HT1080 (cell line): ENCODE measurements at places on chromosomes 5 and 9. TPM values are rescaled to one million over a fixed set of nuclear protein-coding genes. Genes with fewer than 3 reads are reported as not detected.
A peak's percentile ranks its signal among the peaks of the same experiment; 100 is the strongest.

- peak; percentile 24 for DNase-seq
These were observed 8.6 kb downstream of the KLHL9 start for GRCh38 chr9:21326526-21327139.

The C5orf52 gene
- not detected in 2 replicates for total RNA-seq

GRCh38 chr9:34047864-34048726, 592 bp downstream of the UBAP2 start:
- no peak for DNase-seq

DNA sequence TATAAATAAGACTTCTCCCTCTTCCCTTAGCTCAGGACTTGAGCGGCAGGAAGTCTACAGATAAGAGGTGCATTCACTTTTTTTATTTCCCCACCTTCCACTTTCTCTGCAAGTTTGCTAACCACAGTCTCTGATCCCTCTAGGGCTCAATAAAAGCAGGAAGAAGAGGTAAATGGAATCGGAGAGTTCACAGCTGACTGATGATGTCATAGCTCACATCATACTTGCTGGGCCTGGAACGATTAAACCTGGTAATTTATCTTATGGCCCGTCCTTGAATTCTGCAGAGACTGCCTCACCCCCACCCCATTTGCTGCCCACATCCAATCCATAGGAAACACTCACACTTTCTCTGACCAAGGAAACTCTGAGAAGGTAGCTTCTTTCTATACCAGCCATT, 62.9 kb downstream of the DRD1 start:
- DNase-seq = no peak

The SOX30 gene
- not detected in 2 replicates for total RNA-seq

GRCh38 chr9:14830057-14830456, 80.2 kb downstream of the FREM1 start:
- DNase-seq = no peak

DNA sequence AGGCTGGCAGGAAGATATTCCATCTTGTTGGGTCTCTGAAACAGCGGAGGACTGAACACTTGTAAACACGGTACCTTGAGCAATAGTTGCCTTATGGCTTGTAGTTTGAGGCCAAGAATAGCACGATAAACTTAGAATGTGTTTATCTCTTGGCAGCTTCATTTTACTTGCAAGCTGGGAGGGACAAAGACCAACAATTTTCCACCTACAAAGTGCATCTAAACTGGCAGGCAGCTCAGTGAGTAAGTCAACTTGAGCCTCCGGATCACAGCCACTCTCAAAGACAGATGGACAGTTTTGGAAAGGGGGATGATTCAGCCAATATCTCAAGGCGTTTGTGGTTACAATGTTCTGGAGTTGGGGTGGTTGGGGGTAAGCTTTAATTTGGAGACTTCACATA, 652.6 kb downstream of the CETN3 start:
- DNase-seq = no peak

- no peak for DNase-seq
These were observed 269.0 kb upstream of the RGMB start for GRCh38 chr5:98504505-98504904.

DNA sequence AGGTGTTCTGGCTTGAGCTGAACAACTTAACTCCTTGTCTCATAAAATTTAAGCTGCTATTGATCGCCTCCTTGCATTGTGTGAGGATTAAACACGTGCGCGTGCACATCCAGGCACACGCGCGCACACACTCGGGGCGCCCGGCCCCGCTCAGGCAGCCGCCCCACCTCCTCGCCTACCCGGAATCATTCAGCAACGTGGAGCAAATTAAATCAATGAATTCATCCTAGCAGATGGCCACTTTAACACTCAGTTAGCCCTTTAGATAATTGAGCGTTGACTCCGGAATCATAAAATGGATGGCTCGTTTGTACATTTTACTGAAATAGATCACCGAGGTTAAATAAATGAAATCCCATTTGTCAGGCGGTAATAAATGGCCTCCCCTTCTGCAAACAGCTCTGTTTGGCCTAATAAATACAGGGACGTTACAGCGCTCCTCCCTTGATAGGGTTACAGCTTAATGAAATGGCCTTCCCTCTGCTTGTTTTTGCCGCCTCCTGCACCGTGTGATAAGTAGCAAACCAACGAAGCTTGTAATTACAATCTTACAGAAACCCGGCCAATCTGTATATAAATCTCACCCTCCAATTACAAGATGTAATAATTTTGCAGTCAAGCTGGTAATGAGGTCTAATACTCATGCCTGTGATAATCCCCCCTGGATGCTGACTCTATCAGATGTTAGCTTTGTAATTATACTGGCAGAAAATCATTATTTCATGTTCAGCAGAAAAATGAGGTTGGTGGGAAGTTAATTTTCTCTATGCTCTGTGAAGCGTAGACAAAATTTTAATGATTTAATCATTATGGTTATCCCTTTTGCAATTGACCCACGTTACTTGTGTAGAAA, 229.7 kb upstream of the IRX4 start:
- no peak for DNase-seq

- no peak for DNase-seq
These were observed 403 bp downstream of the KIF2A start for GRCh38 chr5:62306323-62306895.

The MARCOL gene
- not detected in 2 replicates for total RNA-seq

DNA sequence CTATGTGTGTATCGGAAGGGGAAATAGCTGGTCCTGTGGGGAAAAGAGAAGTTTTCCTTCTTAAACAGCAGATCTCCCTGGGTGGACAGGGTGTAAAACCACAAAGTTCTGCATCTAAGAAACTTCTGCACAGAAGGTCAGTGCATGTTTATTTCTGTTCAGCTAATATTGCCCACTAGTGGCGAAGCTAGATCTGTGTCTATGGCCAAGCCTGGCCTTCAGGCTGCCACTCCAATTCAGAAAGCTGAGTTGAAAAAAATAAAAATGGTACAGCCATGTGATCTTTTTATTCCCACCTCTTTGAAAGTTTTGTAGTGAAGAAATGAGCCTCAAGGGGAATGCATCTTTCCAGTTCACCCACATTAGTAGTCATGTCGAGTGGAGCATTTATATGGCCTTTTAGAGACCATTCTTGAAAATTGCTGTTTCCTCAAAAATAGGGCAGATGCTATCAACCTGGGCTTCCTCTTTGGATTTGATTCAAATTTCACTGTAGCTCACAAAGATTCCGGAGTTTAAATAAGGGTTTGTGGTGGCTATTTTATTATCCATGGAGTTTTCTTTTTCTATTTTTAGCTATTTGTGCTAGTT, 488.0 kb downstream of the PRELID2 start:
- DNase-seq = peak; percentile 61

DNA sequence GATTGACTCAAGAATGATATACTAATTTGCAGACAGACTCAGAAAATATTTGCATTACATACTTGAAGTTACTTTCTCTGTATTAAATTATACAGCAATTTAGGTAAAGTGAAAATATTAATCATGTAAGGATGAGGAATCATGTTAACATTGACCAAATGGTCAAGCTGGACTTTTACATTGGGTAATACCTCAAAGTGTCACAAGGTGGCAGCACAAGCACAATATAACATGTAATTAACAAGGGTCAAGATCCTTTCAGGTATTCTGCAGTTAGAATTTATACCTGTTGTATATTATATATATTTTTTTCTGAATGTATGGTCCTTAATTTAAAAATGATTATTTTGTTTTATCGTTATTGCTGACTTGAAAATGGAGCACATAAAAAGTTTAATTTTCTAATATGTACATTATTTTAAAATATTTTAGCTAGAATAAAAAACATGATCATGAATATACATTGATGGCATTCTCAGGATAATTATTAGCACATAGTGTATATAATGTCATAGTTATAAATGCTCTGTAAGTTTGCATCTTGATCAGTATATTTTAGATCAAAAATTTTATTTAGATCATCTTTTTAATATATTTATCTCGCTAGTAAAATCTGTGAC, 8.6 kb downstream of the HAPLN1 start:
- DNase-seq = no peak

The ARID3C gene
- total RNA-seq = not detected in 2 replicates

The OR1Q1 gene
- not detected in 2 replicates for total RNA-seq

DNA sequence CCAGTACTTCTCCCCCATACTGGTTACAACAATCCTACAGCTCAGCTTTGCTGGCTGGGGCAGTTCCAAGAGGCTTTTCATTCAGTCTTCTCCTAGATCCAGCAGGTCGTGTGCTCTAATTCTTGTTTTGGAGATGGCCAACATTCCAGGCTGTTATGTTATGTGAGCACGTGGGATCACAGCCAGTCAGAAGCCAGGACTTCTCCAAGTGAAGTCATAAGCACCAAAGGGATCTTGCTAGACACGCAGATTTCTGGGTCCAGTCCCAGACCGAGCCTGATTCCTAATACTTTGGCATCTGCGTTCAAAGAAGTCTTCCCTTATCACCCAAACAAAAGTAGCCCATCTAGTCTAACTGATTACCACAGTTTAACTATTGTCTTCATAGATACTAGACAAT, 1.4 kb upstream of the LARP1 start:
- peak; percentile 21 for DNase-seq

- DNase-seq = no peak
These were observed 18.8 kb upstream of the FCN1 start for GRCh38 chr9:134936346-134937163.

The MARCHF11 gene
- not detected in 2 replicates for total RNA-seq
